ENCODE measurements at places on chromosomes 7 and 10.

DNA sequence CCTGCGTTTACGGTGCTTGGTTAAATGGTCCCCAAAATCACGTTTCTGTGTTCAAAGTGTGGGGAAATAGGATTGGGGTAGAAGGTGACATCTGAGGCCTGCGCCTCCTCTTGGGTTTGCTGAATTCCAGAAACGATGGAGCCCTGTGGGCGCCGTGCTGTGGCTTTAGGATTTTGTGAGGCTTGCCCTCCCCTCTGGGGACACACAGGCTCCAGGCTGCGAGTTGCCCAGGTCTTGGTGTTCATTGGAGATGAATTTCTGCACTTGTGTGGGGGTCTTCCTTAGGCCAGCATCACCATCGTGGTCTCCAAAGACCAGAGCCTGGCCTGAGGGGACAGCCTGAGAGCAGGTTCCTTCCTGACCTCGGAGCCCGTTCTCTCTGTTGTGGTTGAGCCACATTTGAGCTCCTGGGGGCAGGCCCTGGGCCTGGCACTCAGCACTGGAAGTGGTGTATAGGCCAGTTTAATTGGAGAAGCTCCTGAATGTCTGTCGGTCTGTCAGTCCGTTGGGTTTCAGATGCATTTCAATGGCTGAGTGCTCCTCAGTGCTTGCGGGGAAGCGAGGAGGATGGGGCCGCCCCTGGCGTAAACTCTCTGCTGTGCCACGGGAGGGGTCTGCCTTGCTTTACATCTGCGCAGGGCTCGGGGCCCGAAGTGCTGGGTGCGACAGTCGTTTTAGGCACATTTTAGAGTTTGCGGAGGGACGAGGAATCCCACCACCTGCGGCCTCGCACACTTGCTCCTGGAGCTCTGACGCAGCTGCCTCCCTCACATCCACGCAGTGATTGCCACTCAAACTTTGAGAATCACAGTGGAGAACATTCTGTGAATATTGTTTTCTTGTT lies 71.7 kb downstream of the DNAJB6 start:
- no peak for DNase-seq

- peak; percentile 20 for DNase-seq
These were observed 234.2 kb upstream of the FZD8 start for GRCh38 chr10:35876248-35876647.

DNA sequence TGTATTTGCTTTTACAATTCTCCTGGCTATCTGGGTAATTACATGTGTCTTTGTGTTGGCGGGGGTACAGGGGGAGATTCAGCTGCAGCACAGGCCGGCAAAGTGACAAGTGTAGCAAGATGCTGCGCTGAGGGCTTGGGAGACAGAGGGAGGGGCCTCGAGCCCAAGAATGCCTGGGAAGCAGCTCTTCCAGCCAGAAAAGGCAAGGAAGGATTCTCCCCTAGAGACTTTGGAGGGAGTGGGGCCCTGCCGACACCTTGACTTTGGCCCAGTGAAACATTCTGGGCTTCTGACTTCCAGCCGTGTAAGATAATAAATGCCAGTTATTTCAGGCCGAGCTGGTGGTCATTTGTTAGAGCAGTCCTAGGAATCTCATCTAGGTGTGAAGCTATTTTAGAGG lies 7.2 kb upstream of the REPIN1 start:
- DNase-seq: no peak

DNA sequence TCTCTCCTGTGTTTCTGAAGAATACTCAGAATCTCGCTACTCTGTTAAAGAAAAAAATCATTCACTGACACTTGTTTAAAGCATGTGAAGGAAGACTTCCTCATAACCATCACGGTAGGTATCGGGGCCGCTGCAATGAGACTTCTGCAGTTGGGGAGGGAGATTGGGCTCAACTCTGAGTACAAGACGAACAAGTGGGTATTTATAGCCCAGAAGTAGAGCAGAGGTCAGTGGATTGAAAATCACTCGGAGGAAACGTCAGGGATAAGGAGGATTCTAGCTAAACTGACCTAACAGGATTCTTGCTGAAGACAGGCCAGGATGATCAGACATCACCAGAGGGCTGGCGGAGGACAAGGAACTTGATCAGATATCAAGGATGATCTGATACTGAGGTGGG lies 33.3 kb downstream of the ITPRIP start:
- no peak for DNase-seq

DNA sequence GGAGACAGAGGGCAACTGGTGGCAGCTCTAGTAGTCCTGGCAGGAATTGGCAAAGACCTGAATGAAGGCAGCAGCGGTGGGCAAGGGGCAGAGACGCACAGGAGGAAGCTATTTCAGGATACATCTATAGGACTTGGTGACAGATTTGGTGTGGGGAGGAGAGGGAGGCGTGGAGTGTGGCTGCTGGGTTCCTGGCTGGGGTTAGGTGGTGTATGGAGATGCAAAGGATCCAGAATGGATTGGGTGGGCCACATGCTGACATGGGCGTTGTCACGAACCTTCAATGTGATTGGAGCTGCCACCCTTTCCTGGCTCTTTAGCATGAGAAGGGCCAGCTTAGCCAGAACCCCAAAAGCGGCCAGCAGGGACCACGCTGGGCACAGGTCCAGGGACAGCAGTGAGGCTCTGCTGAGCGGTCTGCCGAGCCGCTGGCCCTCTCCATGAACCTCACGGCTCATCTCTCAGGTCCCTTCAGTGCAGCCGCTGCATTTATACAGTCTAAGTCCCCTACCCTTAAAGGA lies 10.2 kb upstream of the ADCY1 start:
- no peak for DNase-seq

- no peak for DNase-seq
These were observed 4.4 kb downstream of the RBM33 start for GRCh38 chr7:155648752-155649339.

DNA sequence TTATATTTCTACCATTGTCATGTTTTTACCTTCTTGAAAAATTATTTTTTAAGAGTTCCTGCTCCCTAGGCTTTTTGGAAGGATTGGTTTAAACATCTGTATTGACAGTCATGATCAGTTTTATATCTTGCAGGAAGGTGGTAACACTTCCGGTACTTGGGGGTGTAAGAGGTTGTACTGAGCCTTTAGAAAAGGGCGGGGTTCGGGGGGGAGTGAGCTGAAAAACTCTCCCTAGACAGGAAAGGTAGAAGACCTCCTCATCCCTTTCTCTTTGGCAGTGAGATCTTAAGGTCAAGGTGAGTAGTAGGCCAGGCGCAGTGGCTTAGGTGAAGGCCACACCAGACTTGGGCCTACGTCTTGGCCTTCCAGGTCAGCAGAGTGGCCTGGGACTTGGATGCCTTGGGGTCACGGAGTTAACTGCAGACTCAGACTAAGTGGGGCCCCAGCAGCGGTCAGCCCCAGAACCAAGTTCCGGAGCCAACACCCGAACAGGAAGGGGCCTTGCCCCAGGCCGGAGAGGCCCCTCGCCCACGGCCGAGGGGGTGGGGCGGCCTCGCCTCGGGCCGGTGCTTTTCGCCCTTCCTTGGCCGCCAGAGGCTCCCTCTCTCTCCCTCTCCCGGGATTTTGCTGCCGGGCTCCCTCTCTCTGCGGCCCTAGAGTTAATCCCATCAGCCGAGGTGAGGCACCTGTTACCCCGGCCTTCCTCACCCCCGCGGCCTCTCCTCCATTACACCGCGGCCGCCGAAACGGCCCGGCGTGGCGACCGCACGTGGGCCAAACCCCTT lies at the start of gene PPP1R9A:
TSS of gene PPP1R9A (plus strand) at position 569 of the 785 bp plus-strand sequence. CDS start 2,520 bp downstream, outside the sequence.
- peak; percentile 37 for DNase-seq

- DNase-seq: no peak
These were observed 268.1 kb downstream of the CAMK1D start for GRCh38 chr10:12617191-12618175.

DNA sequence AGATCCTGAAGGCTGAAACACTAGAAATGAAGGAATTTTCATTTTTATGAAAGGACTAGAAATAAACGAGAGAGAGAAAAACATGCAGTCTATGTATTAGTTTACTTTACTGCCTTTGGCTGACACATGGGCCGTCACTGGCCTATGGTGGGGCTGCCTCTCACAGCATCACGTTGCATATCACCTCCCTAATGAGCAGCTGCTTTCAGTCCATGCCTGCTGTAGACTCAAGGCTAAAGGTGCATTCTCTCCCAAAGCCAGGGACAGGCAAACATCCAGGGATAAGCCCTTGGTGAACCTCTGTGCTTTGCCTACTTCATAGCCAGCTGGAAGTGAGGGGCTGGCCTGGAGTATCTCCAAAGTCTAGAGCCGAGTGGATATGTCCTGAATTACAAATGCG lies 359.4 kb downstream of the GPAM start:
- DNase-seq: no peak

- no peak for DNase-seq
These were observed 297.6 kb downstream of the ARHGAP12 start for GRCh38 chr10:31630861-31631567.

DNA sequence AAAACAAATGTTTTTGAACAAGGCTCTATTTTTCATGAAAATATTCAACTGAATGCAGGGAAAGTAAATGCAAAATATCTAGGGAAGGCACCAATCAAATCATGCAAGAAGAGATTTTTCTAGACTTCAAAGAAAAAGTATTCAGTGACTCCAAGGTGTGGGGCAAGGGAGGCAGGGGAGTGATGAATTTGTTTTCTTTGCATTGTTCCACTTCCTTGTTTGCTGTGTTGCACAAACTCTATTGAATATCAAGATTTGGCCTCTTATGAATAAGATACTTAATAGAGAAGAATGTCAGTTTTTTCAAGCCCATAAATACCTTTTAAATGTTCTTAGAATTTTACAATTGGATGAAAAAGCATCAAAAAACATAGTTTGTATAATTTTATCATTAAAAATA lies 26.4 kb downstream of the STEAP1 start:
- no peak for DNase-seq

GRCh38 chr10:61052469-61053205 lies 108.7 kb upstream of the RHOBTB1 start:
- no peak for DNase-seq

DNA sequence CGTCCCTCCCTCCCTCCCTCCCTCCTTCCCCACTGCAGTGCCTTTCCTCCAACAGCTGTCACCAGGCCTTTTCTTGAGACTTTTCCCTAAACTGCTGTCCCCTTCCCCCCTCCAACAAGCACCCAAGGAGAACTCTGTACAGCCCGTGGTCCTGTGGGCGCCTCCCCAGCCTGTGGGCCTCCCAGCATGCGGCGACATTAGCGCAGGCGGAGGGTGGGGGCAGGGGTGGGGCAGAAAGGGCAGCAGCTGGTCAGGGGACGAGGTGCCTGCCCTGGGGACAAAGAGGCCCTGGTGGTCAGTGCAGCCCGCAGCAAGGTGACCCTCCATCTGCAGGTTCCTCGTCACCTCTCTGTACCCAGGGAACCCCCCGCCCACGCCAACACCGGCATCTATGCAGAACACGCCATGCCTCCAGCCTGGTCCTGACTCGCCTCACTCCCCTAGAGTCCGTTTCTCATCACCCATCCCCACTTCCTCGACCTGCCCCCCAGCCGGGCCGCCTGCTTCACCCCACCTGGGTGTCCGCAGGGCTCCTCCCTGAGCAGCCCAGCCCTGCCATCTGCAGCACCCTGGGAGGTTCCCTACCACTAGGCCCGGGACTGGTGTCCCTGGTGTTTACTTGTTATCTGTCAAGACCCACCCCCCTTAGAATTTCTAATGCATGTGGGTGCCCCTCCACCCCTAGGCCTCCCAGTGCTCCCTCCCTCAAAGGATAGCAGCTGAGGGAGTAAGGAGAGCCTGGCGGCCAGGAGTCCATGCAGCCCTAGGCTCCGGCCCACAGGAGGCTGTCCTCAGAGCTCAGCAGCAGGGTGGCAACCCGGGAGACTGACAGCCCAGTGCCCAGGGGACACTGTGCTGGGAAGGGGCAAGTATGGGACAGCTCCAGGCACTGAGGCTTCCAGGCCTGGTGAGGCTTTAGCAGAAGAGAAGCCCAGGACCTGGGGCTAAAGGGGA lies 147.8 kb downstream of the ARHGAP22 start:
- DNase-seq: no peak

GRCh38 chr7:131164025-131164925 lies 163.4 kb upstream of the MKLN1 start:
- peak; percentile 53 for DNase-seq

- no peak for DNase-seq
These were observed 44.1 kb downstream of the C1GALT1 start for GRCh38 chr7:7226407-7226806.

- peak; percentile 47 for DNase-seq
These were observed 87.8 kb downstream of the BTRC start for GRCh38 chr10:101441541-101442455.

- DNase-seq: no peak
These were observed 826 bp downstream of the GIMAP7 start for GRCh38 chr7:150515248-150516147.

DNA sequence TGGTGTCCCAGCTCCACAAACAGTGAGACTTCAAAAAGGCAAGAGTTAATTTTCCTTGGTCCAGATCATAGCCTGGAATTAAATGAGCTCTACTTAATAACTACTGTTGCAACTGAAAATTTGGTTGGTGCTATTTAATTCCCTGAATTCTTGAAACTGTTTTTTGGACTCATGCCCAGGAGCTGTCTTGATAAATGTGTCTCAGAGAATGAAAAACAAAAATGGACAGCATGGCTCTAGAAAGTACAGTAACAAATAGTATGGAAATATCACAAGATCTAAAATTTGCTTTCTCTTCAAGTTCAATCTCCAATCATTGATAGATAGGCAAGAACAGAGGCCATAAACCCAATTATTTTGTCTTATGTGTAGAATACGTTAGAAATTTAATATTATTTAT lies 42.5 kb downstream of the CCDC71L start:
- no peak for DNase-seq

- no peak for DNase-seq
These were observed 129.8 kb upstream of the RSU1 start for GRCh38 chr10:16947069-16947468.

DNA sequence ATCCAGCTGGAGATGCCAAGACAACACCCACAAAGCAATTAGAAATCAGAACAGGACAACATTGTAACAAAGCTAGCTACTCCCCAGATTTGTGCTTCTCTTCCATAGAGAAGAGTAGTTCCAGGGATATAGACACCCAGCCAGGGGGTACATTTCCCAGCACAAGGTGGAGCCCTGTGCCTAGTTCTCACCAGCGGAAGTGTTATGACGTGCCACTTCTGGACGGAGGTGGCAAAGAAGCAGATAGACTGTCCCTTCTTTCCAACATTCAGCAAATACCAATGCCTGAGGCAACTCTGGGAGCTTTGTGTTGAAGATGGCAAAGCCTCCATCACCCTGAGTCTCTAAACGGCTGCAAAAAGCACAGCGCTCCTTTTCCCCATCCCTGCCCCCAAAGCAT lies 23.4 kb upstream of the GSAP start:
- DNase-seq: no peak

GRCh38 chr10:105797234-105797890 lies 1156.3 kb downstream of the SORCS3 start:
- no peak for DNase-seq

- DNase-seq: no peak
These were observed 1063.0 kb upstream of the AUTS2 start for GRCh38 chr7:68535266-68535665.

- peak; percentile 77 for DNase-seq
These were observed 17.4 kb downstream of the IRF5 start for GRCh38 chr7:128954830-128955802.

GRCh38 chr10:25398680-25399079 lies 223.9 kb downstream of the GPR158 start:
- no peak for DNase-seq

- DNase-seq: no peak
These were observed 760 bp upstream of the KCTD7 start for GRCh38 chr7:66627881-66628360.

GRCh38 chr7:54249686-54250085 lies 292.5 kb upstream of the VSTM2A start:
- DNase-seq: no peak

- no peak for DNase-seq
These were observed 381.0 kb upstream of the NRP1 start for GRCh38 chr10:33715303-33715975.
